ENCODE measurements at places on chromosomes 1 and 21.

- DNase-seq: no peak
These were observed 1.2 kb downstream of the SAMD11 start for GRCh38 chr1:924656-925560.

- DNase-seq: no peak
These were observed 8.5 kb downstream of the STMN1 start for GRCh38 chr1:25897754-25898153.

- no peak for DNase-seq
These were observed 72.5 kb downstream of the CD34 start for GRCh38 chr1:207838156-207839082.

DNA sequence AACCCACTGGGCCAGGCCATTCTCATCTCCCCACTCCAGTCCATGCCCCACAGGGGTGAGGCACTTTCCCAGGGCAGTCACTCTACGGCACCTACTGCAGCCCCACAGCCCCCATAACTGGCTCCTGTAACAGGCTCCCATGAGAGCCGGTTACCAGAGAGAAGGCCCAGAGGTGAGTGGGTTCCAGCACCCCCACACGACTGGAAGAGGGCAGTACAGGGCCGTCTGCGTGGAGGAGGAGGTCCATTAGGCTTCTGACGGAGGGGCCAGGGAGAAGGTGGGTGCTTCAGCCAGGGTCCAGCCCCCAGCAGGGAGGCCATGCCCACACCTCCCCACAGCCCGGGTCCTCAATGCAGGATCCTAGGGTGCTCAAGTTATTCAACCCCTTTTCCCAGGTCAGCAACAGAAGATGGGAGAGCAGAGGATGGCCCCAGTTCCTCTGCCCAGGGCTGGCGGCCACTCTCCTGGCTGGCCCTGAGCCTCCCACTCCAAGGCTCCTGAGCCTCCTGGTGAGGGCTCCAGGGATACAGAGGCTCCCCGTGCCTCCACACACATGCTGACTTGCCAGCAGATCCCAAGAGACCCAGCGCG is 1.6 kb downstream of the ACAP3 start:
- no peak for DNase-seq

- no peak for DNase-seq
These were observed 7.2 kb downstream of the PIGP start for GRCh38 chr21:37065561-37066177.

GRCh38 chr1:21293537-21294265 is 3.4 kb upstream of the ECE1 start:
- peak; percentile 42 for DNase-seq

GRCh38 chr1:77415579-77415978 is 133.8 kb downstream of the AK5 start:
- DNase-seq: no peak

DNA sequence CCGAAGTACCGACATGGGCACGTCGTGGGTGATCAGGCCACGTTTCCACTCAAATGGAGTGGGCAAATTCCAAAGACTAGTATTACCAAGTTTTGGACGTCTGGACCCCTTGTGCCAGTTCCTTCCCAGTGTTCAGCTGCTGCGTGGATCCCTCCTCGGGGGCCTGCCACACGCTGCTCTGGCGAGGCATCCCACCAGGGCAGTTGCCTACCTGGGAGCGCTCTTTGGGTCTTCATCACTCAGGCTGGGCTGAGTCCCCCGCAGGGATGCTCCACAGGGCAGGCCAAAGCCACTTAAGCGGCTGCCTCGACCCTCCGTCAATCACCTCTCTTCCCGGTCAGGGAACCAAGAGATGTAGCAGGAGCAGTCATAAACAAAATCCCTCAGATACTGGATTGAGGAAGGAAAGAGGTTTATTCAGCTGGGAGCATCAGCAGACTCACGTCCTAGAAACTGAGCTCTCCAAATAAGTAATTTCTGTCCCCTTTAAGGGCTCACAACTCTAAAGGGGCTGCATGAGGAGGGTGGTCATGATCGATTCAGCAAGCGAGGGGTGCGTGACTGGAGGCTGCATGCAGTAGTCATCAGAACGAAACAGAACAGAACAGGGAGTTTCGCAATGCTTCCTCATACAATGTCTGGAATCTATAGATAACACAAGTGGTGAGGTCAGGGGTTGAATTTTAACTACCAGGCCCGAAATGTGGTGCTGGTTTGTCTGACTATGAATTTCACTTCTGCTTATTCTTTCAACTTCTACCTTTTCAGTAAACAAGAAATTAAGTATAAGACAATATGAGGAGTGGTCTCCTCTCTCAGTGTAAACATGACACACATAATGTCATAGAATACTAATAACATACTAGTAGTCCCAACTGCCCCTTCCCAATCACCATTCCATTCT is 998.6 kb upstream of the NCAM2 start:
- no peak for DNase-seq

GRCh38 chr1:56578138-56578962 is 1.0 kb downstream of the PLPP3 start:
- DNase-seq: no peak

- DNase-seq: no peak
These were observed 27.4 kb downstream of the QSOX1 start for GRCh38 chr1:180181996-180182642.

DNA sequence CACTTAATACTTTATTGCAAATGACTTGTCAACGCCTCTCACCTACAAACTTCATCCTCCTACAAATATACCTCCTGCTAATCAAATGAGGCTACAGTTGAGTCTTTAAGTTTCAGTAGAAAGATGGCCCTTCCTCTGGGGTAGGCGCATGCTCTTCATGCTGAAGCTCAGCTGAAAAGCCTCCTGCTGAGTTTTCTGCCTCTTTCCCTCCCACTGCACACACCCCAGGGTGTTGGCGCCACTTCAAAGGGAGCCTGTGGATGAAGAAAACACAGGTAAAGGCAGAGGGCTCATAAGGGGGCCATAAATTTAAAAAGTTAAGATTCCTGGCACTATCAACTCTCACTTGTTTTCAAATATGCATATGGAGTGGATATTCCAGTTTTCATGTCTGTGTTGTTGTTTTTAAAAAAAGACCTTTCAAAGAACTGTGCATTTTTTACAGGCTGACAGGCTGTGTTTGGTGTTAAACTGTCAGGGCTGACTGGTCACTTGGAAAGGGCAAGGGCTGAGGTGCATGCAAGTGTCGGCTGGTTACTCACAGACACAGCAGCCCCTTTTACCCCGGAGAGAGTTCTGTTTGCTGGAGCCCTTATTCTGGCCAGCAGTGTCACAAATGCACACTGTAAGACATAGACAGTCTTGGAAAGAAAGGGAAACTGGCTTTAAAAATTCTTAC is 42.9 kb upstream of the LGALS8 start:
- DNase-seq: no peak

DNA sequence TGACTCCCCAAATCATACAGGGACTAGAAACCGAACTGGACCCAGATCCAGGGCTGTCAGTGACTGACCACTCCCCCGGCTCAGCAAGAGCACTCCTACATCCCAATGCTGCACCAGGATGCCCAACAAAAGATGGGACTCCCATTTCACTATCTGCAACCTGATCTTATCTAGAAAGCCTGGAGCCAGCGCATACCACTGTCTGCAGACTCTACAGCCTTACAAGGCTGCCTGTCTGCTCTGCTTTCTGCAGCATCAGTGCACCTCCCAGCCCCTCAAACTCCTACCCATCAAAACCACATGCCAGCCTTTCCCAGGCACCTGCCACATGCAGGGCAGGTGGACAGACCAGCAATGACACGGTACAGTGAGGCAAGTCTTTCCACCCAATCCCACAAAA is 52.2 kb downstream of the SSBP3 start:
- DNase-seq: no peak

DNA sequence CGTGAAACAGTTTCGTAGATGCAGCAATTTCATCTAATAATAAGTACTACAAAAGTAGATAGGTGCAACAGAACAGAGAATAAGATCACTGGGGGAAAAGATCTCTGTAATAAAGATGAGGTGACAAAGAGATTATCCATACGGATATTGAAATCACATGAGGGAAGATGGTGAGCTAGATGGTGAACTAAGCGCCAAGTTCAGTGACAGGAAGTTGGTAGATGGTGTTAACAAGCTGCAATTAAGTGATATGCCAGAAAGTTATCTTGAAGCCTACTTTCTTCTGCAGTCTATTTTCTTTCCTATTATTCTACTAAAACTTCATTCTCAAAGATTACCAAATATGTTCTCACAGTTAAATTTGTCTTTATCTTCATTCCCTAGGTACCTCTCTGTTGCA is 7.1 kb downstream of the LRIF1 start:
- no peak for DNase-seq

DNA sequence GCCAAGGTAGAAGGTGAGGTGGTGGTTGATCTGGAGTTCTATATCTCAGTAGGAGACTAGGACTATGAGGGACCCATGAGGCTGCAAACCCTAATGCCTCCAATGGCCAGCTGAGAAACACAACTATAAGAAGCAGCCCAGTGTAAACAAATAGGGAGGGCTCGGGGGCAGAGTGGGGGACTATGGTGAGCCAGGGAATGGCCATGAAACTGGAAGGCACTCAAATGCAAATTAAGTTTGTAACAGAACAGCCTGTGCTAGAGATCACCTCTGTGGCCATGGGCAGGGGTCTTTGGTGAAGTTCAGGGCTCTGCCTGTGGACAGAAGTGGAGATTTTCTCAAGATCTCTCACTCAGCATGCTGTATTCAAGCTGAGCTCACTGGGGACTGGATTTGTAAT is 187.1 kb downstream of the GRIK3 start:
- DNase-seq: no peak

DNA sequence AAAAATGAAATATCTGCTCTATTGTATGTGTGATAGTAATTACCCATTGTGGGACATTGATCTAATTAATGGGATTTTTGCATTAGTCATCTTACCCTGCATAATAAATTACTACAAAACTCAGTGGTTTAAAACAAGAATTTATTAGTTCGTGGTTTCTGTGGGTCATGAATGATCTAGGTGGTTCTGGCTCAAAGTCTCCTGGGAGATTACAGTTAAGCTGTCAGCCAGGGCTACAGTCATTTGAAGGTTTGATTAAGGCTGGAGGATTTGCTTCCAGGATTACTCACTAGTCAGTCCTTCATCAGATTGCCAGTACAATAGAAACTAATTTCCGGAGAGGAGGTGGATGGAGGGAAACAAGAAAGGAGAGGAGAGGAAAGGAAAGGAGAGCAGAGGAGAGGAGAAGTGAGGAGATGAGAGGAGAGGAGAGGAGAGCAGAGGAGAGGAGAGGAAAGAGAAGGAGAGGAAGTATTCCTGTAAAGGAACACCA is 60.4 kb upstream of the TNFSF4 start:
- no peak for DNase-seq

DNA sequence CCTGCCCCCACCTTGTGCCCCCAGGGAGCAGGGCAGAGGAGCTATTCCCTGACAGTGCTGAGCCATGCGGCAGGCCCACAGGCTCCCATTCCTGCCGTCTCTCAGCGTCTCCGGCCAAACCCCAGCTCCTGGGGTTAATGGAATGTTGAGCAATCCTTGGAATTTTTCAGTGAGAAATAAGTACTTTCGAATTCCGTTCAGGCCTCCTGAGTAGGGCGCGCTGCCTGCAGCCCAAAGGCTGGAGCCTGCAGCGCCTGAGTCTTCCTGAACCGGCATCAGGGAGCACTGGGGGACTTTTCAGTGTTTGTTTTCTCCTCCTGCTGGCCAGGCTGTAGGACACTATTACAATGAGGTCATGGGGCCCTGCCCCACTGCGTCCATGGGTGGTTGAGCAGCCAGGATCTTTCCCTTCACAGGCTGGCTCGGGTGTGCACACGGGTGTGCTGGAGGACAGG is 33.3 kb upstream of the CSF1 start:
- DNase-seq: no peak

- no peak for DNase-seq
These were observed 19.9 kb upstream of the LHX4 start for GRCh38 chr1:180210008-180210620.

DNA sequence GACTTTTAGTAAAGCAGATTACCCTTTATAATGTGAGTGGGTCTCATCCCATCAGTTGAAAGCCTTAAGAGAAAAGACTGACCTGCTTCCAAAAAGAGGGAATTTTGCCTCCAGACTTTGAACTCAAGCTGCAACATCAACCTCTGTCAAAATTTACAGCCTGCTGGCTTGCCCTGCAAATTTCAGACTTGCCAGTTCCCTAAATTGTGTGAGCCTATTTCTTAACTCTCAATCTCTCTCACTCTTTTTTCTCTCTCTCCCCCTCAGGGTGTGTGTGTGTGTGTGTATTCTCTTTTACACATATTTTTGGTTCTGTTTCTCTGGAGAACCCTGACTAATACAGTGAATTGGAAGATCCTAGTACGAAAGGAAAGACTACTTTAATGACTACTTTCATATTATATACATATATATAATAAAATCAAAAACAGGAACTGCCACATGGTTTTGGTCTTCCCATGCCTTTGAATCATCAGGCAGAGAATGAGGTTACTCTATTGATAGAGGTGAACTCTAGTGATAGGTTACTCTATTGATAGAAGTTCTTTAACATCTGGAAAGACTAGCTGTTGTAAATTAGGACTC is 6.4 kb downstream of the OR2C3 start:
- DNase-seq: no peak

DNA sequence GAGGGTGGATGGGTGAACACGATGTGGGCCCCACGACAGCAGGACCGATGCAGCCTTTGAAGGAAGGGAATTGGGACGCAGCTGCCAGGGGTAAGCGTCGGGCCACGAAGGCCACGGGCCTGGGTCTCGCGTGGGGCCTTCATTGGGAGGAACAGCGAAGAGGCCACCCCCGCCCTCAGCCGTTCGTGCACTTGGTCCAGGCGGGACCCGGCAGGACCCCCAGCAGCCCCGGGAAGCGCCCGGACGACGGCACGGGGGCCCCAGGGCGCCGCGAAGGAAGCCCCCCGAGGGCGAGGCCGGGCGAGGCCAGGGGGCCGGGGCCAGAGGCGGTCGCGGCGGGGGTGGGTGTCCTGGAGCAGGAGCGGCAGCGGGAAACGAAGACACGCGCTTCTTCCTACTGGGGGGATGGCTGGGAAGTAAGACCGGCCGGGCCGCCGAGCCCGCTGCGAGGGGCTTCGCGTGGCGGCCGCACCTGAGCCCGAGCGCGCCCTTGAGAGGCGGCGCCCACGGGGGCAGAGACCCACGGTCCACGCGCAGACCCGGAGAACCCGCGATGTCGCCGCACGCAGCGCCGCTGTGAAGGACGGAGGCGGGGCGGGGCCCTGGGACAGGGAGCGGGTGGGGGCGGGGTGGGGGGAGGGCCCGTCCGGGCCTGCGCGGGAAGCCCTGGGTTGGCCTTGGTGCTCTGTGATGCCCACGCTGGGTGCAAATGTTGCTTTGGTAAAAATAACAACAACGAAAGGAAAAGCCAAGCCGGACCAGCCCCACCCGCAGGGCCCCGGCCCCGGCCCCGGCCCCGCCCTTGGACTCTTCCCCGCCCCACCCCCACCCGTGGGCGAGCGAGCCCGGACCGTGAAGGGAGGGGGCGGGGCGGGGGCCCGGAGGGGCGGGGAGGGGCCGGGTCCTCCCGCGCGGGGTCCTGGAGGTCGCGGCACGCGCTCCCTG is 56.0 kb upstream of the ADARB1 start:
- DNase-seq: no peak

GRCh38 chr1:115669002-115669673 is 27.4 kb downstream of the VANGL1 start:
- no peak for DNase-seq

- no peak for DNase-seq
These were observed 112.1 kb upstream of the DPYD start for GRCh38 chr1:98032958-98033357.
